Fibroblast of skin of abdomen (primary cell): ENCODE measurements at places on chromosomes 5 and 9.

DNA sequence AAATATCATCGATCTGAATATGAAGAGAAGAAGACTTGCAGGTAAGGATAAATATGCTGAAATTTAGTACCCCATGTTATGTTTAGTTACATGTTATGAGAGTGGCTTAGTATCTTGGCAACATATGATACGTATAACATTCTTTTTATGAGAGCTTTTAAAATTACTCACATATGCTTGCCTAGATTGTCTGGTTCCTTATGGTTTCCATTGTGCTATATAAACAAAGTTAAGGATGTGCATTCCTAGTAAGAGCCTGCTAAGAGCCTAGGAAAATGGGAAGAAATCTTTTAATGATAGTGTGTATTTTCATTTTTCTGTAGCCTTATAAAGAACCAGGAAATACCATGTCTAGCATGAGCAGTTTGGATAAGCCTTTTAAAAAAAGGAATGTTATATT is 112.0 kb upstream of the KCNN2 start:
- DNase-seq, result peak; percentile 88

DNA sequence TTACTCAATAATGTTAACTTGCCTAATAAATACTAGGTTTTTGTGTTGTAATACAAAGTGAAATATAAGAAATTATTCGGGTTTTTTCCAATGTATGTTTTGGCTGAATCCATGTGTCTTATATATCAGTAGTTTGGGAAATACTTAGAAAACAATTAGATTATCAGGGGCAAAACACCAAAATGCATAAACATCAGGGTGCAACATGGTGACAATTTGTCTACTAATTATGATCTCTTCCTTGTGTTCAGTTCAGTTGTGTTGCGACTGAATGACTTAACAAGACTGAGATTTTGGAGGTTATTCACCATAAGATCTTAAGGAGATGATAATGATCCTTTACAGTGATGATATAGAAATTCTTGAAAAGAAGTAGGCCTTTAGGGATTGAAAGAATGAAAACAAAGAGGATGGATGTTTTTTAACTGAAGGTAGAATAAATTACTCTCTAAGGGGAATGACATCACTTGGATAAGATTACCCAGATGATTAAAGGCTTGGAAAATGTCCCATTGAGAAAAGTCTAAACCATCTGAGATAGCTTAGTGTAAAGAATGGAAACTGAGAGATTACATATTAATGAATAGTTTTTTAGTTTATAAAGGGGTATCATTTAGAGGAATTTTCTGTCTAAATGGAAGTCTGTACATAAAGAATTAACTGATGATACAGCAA is 415.8 kb downstream of the SPATA31D1 start:
- peak; percentile 56 for DNase-seq

GRCh38 chr9:137200311-137201204 is at the start of gene TPRN:
TSS of gene TPRN (minus strand) at chr9:137200741. CDS start at chr9:137200711, 30 bp downstream.
- peak; percentile 99 for DNase-seq

DNA sequence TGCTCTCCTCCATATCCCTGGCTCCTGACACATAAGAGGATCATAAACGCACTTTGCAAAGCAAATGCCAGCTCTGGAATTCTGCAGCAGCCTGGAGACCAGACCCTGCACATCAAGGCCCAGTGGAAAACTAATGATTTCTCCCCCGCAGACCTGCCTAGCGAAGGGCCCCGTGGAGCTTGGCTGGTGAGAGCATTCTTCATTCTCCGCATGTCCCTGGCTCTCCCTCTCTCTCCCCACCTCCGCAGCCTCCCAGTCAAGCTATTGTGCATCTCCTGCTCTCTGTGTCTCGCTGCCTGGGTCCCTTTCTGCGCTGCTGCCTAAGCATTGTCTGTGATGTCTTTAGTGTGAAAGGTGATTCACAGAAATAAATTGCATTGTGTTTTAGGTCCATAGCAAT is 46.7 kb downstream of the GRIA1 start:
- DNase-seq, result peak; percentile 17

DNA sequence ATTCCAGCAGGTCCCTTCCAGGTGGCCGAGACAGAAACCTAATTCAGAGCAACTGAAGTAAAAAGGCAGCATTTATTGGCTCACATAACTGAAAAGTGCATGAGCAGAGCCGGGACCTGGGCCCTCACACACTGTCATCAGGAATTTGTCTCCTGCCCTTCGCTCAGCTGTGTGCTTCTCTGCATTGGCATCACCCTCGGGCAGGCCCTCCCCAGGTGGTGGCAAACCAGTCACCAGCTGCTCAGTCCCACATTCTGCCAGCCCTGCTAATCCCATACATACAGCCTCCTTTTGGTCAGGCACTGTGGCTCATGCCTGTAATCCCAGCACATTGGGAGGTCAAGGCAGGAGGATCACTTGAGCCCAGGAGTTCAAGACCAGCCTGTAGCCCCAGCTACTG is 11.5 kb upstream of the CPLX2 start:
- DNase-seq, result no peak
